Psoas muscle (tissue), 8 donors: ENCODE measurements at places on chromosomes 7 and 10. TPM values are rescaled to one million over a fixed set of nuclear protein-coding genes. Genes with fewer than 3 reads are reported as not detected.

The NME8 gene
- polyA plus RNA-seq = not detected

The TRIM50 gene
- polyA plus RNA-seq = 0.17 TPM

The FAM25G gene
- polyA plus RNA-seq = not detected

The DGKI gene
- polyA plus RNA-seq = under 0.01 TPM

The STEAP1 gene
- 1.5 TPM for polyA plus RNA-seq

The OR2A12 gene
- not detected for polyA plus RNA-seq

The MAP3K8 gene
- polyA plus RNA-seq = 3.9 TPM

The OPN4 gene
- 0.14 TPM for polyA plus RNA-seq

The SUN3 gene
- polyA plus RNA-seq = not detected

The DNAH11 gene
- polyA plus RNA-seq = 0.03 TPM

The PRPF18 gene
- polyA plus RNA-seq = 15.8 TPM

The FKBP9 gene
- 10.6 TPM for polyA plus RNA-seq

The NPY gene
- not detected for polyA plus RNA-seq

The ACTR3C gene
- 3.7 TPM for polyA plus RNA-seq

The LRGUK gene
- 0.17 TPM for polyA plus RNA-seq

The GOLGA7B gene
- 1.6 TPM for polyA plus RNA-seq

The MYH16 gene
- not detected for polyA plus RNA-seq

The ZNF248 gene
- polyA plus RNA-seq = 2.8 TPM

The UTF1 gene
- polyA plus RNA-seq = not detected

The RTKN2 gene
- polyA plus RNA-seq = 0.01 TPM

The TAS2R3 gene
- polyA plus RNA-seq = not detected

The PHYHIPL gene
- 0.10 TPM for polyA plus RNA-seq

The KLLN gene
- 0.14 TPM for polyA plus RNA-seq

The PDZD7 gene
- polyA plus RNA-seq = 0.30 TPM

The VWA2 gene
- not detected for polyA plus RNA-seq
